Stimulated activated CD4-positive, alpha-beta T cell treated with anti-CD3 and anti-CD28 coated beads, TNF-alpha, amount 100 ng/mL, for 1 hour (primary cell): ENCODE measurements at places on chromosomes 11 and 22.

- DNase-seq, result no peak
Measured at GRCh38 chr11:64546600-64546999, 44.4 kb upstream of the SLC22A12 start.

DNA sequence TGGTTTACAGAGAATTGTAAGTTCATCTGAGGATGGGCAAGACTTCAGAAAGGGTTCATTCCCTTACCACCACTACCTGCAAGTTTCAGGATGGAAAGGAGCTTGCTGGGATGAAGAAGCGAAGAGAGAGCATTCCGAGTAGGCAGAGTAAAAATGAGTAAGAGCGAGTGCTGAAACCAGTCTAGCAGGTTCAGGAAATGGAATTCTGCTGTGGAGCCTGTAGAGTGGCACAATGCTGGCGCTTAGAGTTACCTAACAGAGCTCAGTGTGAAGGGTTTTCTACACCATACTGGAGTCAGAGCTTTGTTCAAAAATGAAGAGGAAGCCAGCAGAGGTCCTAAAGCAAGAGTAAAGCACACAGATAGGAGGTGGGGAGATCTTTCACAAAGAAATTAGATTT lies 179.2 kb upstream of the ZC3H12C start:
- no peak for DNase-seq

- DNase-seq, result no peak
Measured at GRCh38 chr11:126400019-126400418, 44.5 kb downstream of the ST3GAL4 start.

GRCh38 chr22:24367841-24368240 lies 59.6 kb upstream of the ADORA2A start:
- no peak for DNase-seq

DNA sequence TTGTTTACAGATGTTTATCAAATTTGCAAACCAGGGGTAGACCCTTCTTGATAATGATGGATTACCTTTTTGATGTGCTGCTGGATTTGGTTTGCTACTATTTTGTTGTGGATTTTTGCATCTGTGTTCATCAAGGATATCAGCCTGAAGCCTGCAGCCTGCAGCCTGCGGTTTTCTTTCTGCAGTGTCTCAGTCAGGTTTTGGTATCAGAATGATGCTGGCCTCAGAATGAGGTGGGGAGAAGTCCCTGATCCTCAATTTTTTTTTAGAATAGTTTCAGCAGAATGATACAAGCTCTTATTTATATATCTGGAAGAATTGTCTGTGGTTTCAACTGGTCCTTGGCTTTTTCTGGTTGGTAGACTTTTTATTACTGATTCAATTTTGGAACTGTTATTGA lies 19.7 kb upstream of the RAB38 start:
- no peak for DNase-seq

DNA sequence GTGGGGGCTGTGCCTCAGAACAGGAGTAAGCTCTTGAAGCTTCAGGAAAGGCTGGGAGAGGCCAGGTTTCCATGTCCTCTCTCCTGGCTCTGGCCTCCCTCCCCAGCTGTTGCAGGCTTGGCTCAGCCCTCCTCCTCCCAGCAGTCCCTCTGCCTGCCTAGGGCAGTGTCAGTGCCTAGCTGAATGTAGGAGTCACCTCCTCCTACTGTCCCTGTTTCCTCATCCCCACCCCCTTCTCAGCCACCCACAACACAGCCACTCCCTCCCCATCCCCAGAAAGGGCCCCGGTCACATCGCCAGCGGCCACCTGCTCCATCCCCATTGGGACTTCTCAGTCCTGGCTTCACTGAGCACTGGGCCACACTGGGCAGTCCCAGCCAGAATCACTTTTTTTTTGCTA lies 2.9 kb upstream of the FBLN1 start:
- DNase-seq, result no peak

GRCh38 chr11:14140991-14141390 lies 178.5 kb downstream of the SPON1 start:
- no peak for DNase-seq

- no peak for DNase-seq
Measured at GRCh38 chr11:13781153-13781552, 112.7 kb downstream of the FAR1 start.

DNA sequence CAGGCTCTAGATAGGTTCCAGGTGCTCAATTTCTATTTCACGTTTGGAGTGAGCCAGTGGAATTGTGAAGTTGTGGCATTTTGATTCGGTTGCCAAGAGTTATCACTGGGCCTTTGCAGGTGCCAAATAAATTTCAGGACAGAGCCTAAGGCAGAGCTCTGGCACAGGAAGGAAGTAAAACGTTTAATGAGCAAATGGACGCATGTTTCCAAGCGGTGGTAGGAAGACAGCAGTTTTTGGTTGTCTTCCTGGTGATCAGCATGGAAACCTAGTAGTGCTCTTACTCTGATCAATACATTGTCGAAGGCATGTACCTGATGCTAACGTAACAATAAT lies 452 bp downstream of the BIRC3 start:
- DNase-seq, result no peak

DNA sequence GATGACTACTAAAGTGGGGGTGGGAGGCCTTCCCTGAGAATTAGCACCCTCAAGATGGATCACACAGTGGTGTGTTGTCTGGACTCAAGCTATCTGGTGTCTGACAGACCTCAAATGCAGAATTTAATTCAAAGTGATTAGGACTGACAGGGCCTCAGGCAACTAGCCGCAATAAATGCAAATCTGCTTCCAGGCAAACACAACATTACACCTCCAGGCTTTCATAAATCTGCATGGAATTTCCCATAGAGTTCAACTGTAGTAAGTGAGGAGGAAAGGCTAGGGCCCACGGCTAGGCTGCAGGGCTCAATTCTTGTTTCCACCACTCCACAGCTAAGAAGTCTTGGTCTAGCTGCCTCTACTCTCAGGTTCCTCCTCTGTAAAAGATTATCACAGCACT lies 331.4 kb downstream of the LARGE1 start:
- DNase-seq, result no peak

DNA sequence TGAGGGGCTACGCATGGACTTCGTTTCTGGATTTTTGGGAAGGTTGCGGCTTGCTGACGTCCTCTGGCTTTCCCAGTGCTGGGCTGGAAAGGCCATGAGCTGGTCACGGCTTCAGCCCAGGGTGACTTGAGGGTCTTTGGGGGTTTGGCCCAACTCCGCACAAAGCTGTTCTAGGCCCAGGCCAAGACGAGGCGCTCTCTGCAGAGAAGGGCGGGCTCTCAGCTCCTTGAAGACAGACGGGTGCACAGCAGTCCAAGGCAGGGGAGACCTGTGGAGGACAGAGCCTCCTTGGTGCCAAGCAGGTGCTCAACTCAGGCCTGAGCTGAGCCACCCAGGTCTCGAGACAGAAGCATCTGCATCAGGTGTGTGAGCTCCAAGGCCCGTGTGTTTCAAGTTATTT lies 1003.7 kb downstream of the BRD1 start:
- no peak for DNase-seq

GRCh38 chr22:25802018-25802417 lies 60.0 kb downstream of the MYO18B start:
- no peak for DNase-seq

GRCh38 chr22:31867386-31868153 lies 76.8 kb upstream of the YWHAH start:
- DNase-seq, result no peak

- no peak for DNase-seq
Measured at GRCh38 chr11:8961401-8961800, 2.8 kb downstream of the TMEM9B start.

DNA sequence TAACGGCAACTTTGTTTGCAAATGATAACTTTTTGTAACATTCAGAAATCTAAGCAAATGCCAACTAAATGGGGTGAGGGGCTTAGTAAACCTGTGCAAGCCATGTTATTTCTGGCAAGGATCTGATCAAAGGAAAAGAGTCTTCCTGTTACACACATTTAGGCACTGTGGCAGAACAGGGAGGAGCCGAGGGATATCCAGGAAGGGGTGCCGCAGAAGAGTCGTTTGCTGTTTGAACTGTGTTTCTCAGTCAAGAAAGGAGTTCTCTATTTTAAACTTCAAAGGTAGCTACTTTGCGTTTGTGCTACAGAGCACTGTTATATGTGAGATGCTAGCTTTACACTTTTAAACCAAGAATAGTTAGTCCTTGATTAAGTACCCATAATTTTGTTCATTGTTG lies 175.5 kb downstream of the ETS1 start:
- no peak for DNase-seq

- DNase-seq, result no peak
Measured at GRCh38 chr22:50145721-50146438, 24.7 kb upstream of the PANX2 start.

- DNase-seq, result no peak
Measured at GRCh38 chr22:30361916-30362650, 5.3 kb downstream of the CCDC157 start.
